ENCODE measurements at places on chromosomes 2 and 18.

DNA sequence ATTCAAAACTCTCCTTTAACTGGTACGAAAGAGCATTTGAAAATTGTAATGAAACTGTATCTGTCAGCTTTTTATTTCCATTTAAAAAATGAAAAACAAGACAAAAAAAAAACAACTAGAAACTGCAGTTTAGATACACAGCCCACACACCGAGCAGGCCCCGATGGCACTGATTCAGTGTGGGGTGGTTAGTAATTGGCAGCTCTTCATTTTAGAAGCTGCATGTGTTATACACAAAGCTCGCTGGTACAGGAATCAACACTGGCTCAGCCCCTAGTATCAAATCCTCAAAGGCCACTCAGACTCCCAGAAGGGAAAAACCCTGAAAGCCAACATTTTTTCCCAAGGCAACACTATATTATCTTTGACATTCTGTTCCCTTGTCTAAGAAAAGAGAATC lies 30.5 kb upstream of the RMDN2 start:
- no peak for DNase-seq

DNA sequence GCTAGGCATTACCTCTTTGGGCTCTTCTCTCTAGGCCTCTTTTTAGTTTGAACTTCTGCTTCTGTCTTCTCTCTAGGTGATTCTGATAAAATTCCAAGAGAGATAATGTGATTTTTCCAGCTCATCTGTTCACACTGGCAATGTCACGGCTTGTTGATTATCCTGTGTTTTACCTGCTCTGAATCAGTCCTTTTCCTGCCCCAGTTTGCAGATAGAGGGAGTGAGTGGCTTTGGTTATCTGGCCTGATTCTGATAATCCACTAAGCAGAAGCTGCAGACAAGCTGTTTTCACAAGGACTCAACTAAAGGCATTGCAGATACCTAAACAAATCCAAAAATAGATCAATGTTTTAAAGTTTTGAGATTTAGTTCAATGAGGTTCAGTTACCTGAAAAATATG lies 111.9 kb downstream of the DCC start:
- no peak for DNase-seq

DNA sequence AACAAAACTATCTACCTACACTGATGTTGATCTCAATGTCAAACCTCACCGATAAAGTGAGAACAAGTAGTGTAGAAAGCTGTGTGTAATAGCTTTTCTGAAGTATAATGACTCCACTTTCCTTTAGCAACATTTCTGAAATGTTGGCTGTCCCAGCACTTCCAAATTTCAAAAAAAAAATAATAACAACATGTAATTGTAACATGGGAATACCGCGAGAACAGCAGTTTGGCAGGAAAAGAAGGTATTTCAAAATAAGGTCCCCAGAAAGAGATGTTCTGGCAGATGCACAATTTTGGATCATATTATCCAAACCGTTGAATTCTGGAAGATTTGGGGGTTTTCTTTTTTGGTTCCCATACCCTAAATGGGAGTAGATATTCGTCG lies 352.0 kb downstream of the ARHGAP15 start:
- DNase-seq, result no peak

DNA sequence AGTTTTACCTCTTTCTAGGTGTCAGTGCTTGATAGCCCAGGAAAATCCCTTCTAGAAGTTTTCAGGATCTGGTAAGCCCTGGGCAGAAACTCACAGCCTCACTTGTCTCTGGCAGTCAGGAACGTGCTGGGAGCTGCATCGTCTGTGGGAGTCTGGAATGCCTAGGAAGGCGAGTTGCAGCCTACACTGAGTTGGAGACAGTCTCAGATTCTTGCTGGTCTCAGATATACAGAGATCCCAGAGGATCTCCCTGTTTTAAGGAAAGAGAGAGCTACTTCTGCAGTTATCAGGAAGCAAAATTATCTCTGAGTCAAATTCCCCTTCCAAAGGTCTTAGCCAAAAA lies 104.4 kb upstream of the CDC42EP3 start:
- DNase-seq, result no peak

- no peak for DNase-seq
These were observed 160.5 kb downstream of the ZFP36L2 start for GRCh38 chr2:43065871-43066270.

GRCh38 chr2:37851828-37852584 lies 73.1 kb upstream of the RMDN2 start:
- no peak for DNase-seq

- no peak for DNase-seq
These were observed 156.6 kb downstream of the TWIST2 start for GRCh38 chr2:239004274-239005015.

- DNase-seq, result no peak
These were observed 41.0 kb downstream of the LPIN2 start for GRCh38 chr18:2971741-2972552.

DNA sequence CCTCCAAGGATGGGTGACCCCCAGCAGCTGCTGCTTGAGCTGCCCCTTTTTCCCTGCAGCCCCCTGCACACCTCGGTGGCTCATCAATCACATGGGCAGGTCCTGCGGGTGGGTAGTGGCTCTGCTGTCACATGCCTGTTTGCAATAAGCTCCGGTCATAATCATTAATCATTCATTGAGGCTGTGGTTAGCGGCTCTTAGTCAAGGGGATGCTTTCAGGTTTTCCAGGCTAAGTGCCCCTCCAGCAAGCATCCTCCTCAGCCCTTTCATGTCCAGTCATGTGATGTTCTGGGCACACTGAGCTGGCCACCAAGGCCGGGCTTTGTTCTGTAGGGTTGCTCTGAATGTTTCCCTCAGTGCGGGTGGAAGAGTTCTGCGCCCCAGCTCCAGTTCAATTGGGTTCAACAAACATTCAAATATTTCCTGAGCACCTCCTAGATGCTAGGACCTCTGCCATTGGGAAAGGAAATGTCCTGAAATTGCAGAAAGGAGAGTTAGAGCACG lies 96.4 kb upstream of the LDAH start:
- DNase-seq, result no peak

DNA sequence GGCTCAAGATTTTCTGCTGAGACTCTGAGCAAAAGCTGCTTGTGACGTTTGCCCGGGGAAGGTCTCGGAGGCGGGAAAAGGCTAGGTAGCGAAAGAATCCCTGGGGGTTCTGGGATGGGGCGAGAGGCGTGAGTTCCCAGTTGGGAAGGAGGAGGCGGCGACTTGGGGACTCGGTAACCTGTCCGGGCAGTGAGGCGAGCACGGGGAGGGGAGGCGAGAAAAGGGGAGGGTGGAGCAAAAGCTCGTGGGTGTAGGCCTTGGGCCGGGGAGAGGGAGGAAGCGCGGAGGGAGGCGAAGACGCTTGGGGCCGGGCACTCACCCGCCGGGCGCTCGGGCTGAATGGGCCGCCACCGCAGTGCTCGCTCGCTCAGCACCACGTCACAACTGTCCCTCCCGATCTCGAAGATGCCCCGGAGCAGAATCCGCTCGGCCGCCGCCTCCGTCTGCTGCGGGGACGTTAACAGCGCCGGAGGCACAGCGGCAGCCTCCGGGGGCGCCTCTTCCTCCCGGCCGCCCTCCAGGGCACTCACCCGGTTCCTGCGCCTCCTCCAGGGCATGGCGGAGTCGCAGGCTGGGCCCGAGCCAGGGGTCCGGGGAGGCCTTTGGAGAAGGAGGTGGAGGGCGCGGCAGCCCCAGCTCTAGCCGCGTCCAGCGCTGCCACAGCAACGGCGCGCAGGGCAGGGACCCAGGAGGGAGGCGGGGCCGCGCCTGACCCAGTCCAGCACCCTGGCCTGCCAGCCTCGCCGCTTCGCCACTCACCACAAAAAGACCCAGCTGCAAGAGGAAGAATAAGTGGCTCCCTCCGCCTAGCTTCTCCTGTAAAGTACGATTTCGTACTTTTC lies at the start of gene CERKL:
CERKL (minus strand) TSS at position 656 of the 842 bp plus-strand sequence; CDS start at position 557, 99 bp downstream.
- no peak for DNase-seq

GRCh38 chr2:21155365-21156136 lies 31.8 kb downstream of the TDRD15 start:
- DNase-seq, result no peak

DNA sequence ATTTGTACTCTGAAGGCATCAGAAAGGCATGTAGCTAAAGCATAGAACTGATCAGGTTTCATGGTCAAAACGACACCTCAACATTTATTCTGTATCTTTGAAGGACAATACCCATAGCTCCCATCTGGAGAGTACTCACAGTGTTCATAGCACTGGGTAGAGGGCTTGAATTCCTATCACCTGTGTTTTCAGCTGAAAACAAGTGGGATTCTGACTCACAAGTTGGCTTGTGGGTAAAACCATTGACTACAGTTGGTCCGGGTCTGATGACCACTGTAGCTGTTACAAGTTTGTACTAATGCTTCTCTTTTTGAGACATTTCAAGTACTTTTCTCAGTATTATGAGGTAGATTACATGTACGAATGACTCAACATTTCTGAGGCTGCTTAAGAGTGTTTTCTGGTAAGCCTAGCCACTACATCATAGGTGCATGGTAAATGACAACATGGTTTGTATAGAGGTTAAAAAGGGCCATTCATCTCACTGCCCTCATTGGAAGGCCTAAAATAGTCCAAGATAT lies 68.6 kb upstream of the PELI1 start:
- DNase-seq, result peak; percentile 81

- no peak for DNase-seq
These were observed 15.8 kb upstream of the FEZ2 start for GRCh38 chr2:36613801-36614200.

- no peak for DNase-seq
These were observed 29.9 kb upstream of the PDE1A start for GRCh38 chr2:182456784-182457183.

- DNase-seq, result no peak
These were observed 261.3 kb upstream of the NCKAP5 start for GRCh38 chr2:133829450-133830020.

DNA sequence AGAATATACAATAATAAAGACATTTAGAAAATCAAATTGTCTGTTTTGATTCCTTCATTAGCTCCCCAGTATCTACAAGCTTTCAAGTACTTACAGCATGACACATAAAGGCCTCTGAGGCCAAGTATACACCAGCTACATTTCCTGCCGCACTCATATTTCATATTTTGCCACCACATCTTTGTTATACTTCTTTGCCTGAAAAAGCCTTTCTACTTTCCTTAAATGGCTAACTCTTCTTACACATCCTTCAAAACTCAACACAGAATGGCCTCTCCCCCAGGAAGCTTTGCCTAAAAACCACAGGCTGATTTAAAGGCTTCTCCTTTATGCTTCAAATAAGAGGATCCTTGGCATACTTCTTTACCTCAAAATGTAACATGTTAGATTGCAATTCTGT lies 4.5 kb downstream of the STK17B start:
- no peak for DNase-seq

GRCh38 chr18:3688690-3689089 lies 238.7 kb downstream of the TGIF1 start:
- peak; percentile 91 for DNase-seq

DNA sequence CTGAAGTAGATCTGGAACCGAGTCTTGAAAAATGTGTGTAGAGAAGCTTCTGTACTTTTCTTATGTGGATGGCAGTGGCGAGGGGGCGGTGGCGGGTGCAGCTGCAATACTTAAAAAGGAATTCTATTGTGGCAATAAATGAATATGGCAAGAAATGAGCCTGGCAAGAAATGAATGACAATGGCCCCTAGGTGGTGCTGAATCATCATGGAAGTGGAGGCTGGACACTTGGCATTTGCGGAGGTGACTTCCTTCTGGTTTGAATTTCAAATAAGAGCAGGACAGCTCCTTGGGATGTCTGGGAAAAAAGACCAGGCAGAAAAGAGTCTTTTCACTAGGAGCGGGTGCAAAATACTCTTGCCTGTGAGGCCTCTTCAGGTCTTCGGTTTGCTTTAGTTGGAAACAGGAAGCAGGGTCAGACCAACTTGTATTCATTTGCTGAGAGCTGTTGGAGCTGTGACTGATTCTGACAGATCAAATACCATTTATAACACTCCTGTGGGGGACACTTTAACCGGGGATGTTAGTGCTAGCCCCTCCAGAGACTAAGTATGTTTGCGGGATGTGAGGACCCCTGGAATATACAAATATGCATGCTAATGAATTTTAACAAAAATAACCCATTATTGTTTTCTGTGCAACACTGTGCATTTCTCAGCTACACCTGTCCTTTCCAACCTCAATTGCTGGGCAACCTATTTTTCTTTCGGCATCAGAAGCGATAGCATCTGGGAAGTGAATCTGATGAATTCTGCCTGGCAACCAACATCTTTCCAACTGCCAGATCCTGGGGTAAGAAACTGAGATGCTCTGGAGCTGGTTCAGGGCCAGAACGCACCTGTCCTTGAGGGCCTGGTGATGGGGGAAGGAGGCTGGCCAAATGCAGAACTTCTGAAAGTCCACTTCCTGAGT lies 35.4 kb downstream of the FASTKD2 start:
- peak; percentile 44 for DNase-seq

DNA sequence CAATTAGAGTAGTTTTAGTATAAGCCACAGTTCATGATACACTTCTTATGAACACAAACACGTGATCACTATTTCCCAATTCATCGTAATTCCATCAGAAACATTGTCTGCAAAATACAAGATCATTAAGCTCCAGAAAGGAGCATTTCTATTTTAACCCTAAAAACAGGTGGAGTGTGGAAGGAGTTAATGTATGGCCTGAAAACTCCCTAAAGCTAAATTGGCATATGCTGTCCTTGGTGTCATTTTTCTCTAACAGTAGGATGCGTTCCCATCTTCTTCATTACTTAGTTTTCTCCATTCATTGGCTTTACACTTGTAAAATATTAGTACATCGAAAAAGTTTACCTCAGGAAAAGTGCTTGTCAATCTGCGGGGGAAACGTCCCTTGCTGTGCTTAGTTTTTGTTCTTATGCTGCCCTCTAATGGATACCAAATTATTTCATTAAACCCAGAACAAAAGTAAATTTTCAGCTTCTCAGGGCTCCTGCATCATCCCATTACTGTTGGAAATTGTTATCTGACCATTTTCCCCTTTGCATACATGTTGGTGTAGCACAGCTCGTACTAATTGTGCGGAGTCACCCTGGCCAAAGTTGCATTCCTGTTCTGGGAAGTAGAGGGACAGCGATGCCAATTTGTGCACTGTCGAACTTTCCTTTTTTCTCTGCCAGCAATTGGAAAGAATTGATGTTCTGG lies 153.4 kb downstream of the GPD2 start:
- DNase-seq, result peak; percentile 19

DNA sequence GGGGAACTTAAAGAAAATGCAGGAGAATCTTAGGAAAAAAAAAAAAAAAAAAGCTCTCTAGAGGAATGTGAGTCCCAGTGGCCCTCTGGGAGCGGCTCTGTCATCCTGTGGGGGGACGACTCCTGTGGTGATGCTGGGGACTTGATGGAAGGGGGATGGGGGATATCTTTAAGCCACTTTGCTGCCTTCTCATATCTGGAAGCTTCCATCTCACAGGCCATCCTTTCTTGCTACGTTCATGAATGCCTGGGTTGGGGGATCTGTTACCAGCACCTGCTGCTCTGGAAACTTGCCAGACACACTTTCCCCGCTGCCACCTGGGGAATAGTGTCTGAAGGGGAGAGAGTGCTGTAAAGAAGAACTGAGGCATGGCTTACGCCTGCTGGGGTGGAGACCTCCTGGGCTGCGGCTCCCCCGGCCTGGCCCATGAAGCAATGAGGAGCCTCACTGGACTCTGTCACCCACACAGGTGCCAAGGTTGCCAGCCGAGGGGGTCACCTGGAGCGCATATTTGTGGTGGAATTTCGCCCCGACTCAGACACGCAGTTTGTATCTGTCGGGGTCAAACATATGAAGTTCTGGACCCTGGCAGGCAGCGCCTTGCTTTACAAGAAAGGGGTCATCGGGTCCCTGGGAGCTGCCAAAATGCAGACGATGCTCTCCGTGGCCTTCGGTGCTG lies 92.8 kb downstream of the RTN4 start:
- no peak for DNase-seq

- no peak for DNase-seq
These were observed 112.7 kb downstream of the ANKRD44 start for GRCh38 chr2:197197895-197198311.
